Left renal cortex interstitium (tissue), 4 donors: ENCODE measurements at places on chromosomes 13 and 19.

DNA sequence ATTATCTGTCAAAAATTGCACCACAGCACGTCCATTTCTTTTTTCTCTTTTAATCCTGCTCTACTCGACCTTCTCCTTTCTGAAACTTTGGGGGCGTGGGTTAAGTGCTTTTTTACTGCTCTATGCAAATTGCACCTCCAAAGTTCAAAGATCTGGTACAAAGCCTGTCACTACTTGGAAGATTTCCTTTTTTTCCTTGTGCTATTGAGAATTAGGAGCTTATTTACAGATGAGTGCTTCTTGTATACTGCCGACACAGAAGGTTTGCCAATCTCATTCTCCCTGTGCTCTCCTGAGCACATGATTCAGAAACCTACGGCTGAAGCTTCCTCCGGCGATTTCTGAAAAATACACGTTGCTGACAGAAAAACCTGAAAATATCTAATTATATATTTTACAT is 94.8 kb downstream of the TEX29 start:
- no peak for DNase-seq

DNA sequence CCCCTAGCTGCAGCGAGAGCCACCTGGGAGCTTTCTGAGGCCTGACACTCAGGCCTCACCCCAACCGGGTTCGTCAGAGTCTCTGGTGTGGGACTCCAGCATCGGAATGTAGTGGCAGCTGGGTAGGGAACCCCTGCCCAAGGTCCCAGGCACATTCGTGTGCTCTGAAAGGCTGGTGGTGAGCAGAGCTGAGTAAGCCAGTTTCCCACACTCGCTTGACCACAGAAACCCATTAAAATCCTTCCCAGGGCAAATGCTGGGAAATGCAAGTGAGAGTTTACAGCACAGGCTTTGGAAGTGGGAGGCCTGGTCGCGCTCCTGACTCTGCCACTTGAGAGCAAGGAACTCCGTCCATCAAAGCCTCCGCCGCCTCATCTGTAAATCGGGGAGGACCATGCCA is 4.2 kb downstream of the TRAPPC6A start:
- no peak for DNase-seq

DNA sequence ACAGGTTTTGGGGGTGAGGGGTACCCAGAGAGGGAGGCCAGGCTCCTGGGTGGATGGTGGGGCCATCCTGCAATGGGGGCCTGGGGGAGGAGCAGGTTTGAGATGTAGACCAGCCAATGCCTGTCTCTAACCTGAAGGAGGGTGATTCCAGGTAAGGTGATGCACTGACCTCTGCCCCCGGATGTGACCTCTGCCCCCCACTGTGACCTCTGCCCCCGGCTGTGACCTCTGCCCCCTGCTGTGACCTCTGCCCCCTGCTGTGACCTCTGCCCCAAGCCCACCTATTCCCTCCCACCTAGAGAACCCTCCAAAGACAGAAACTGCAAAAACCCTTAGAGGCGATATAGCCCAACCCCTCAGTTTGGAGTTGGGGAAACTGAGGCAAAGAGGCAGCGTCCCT is 10.3 kb upstream of the SPACA4 start:
- DNase-seq: no peak

DNA sequence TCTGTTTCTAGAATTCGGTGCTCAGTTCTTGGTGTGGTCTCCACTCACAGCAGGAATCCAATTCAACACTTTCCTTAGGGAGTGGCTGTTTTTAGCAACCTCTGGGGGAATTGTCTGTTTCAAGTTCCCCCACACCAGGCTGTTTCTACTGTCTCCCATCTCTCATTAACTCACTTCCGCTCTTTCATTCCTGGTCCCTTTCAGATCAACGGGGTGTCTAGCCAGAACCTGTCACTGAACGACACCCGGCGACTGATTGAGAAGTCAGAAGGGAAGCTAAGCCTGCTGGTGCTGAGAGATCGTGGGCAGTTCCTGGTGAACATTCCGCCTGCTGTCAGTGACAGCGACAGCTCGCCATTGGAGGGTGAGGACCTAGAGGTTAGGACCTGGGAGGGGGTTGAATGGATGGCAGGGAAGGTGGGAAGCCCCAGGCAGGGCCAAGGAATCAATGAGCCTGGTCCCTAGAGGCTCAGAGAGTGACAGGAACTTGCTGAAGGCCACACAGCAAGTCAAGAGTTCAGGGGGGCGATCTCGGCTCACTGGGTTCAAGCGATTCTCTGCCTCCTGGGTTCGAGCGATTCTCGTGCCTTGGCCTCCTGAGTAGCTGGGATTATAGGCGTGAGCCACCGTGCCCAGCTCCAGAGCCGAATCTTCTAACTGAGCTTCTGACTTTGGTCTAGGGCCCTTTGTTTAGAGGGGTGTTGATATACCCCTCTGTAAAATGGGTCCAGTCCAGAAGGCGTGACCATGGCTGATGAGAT is 25.5 kb downstream of the TJP3 start:
- DNase-seq: no peak

- DNase-seq: no peak
These were observed 3.6 kb downstream of the RGCC start for GRCh38 chr13:41460930-41461329.

- no peak for DNase-seq
These were observed 840 bp upstream of the LILRA4 start for GRCh38 chr19:54339646-54340358.

- no peak for DNase-seq
These were observed 33.1 kb downstream of the MYO16 start for GRCh38 chr13:108662528-108662927.

GRCh38 chr19:35204799-35205732 is 23.5 kb downstream of the FAM187B start:
- no peak for DNase-seq

DNA sequence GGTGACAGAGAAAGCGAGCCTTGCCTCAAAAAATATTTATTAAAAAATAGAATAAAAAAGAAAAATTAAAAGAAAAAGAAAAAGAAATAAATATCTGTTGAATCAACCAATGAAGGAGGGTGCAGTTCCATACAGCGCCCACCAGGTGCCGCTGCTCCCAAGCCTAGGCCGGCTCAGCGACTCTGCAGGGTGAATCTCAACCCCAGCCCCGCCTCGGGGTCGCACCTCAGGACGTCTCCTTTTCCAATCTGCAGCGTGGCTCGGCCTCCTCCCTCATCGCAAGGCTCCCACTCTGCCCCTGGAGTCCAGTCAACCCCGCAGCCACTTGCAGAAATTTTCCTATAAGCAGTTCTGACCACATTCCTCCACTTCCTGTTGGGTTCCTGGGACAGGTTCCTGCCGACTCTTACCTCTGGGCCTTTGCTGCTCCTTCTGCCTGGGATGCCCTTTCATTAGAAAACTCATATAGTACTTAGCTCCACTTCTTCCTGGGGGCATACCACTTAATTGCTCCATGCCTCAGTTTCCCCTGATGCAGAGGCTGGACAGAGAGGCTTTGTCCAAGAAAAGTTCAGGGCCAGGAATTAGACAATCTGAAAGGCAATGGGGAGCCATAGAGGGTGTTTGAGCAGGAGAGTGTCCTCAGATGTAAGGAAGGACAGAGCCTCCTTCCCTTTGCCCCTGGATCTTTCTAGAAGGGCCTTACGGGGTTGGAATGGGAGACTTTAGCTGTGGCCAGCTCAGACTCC is 24.3 kb downstream of the NFILZ start:
- no peak for DNase-seq

GRCh38 chr19:54257116-54257480 is at the start of gene LILRB5:
Gene LILRB5, minus strand, starts transcription at chr19:54257273. Its CDS starts 80 bp downstream, at chr19:54257193.
- no peak for DNase-seq
